ENCODE measurements at places on chromosomes 1 and 21.

DNA sequence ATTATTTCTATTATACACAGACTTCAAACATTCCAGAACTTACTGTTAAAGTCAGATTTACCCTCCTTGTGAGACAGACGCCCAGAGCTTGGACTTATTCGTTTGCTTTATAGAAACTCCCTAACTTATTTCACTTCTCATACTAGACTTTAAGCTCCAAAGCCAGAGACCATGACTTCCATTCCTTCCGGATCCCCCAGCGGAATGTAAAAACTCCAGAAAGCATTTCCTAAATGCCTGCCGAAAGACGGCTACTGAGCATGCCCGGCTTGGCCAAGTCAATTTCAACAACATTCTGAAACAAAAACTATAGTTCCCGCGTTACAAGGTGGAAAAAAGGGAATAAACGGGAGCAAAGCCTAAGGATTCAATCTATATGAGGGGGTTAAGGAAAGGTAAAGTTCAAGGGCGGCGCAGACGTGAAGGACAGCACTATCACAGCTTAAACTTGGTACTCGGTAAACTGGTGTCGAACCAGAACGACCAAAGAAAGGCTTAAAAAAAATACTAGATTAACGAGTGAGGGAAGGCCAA lies 1.1 kb downstream of the USP48 start:
- no peak for DNase-seq

- DNase-seq: no peak
Measured at GRCh38 chr1:230204842-230205241, 137.8 kb downstream of the GALNT2 start.

GRCh38 chr1:28127617-28128257 lies 39.3 kb upstream of the EYA3 start:
- no peak for DNase-seq

DNA sequence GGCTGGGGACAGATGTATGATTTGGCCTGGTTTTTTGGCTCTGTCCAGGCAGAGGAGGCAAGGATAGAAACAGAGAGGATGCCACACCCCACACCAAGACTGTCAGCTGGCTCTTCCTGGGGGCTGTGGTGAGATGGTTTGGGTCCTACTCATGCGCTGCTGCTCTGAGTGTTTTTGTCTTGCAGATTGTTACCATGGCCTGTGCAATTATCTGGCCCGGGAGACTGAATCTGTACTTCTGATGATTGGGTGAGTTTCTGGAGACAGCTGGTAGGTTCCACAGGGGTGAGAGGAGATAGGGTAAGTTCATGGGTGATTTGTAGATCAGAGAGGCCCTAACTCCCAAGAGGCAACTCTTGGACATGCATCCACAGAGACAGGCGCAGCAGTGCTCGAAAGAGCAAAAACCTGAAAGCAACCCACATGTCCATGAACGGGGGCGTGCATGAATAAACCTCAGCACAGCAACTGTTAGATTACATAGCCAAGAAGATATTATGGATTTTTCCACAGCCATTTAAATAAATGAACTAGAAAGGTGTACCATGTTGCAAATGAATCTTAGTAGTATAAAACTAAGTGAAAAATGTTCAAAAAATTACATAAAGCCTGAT lies 17.8 kb downstream of the AADACL4 start:
- no peak for DNase-seq

DNA sequence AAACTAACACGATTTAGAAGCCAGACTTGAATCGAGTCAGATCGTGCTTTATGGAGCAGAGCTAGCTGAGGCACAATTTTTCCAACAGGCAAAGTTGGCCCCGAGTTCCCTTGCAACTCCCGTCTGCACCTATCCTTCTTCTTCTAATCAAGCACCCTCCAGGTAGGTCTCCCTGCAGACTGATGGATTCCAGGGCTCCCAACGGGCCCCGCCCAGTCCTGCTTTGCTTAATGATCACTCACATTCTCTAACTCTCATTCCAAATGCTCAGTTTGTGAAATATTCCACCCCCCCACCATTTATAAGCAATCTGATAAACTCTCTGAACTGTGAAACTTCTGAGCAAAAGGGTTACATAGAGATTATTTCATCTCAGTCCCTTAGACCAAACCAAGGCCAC lies 119.6 kb downstream of the SLC30A10 start:
- DNase-seq: no peak

DNA sequence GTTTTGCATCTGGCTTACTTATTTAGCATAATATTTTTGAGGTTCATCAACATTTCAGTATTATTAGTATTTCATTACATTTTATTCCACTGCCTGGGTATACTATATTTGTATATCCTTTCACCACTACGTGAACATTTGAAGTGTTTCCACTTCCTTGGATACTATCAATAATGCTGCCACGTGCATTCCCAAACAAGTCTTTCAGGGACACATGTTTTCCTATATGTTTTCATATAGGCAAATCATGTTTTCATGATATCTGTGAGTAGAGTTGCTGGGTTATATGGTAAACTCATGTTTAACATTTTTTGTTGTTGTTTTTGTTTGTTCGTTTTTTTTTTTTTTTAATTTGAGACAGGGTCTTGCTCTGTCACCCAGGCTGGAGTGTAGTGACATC lies 380.1 kb downstream of the OMA1 start:
- DNase-seq: no peak

GRCh38 chr1:231165371-231165770 lies 3.5 kb downstream of the TRIM67 start:
- DNase-seq: no peak

GRCh38 chr1:155171836-155172731 lies 1.0 kb downstream of the KRTCAP2 start:
- DNase-seq: no peak

- DNase-seq: no peak
Measured at GRCh38 chr1:77036560-77036959, 169.3 kb downstream of the ST6GALNAC5 start.

DNA sequence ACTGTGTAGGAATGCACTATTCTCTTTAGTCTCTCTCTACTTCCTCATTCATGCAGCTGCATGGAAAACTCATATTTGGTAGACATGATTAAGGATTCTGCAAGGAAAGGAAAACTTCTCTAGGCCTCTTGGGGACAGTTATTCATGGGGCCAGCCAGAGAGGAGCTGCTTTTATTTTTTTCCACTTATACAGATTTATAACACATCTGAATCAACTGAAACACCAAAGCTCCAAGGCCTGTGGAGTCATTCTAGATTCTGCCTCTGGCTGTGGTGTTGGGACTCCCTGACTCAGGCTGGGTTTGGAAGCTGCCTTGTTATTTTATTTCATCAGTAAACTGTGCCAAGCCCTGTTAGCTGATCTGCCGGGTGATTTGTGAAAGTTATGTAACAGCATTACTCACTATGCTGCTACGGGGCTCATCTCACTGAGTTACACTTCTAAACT lies 83.9 kb upstream of the EDEM3 start:
- DNase-seq: no peak

DNA sequence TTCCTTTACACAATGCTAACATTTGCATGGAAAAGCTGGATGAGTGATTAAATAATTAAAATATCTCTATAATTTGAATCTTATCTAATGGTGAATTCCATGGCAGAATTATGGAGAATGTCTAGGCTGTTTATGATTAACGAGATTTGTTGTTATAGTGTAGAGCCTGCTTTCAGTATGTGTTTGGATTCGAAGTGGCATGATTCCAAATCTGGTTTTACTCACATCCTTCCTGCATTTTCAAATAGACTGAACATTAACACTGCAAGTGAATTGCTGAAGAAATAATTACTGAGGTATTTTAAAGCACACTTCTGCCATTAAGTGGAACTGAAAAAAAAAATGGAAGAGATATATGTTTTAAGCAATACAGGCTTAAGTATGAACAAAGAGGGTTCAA lies 5.1 kb upstream of the NEK7 start:
- DNase-seq: no peak

- no peak for DNase-seq
Measured at GRCh38 chr21:25551569-25551968, 55.7 kb downstream of the MRPL39 start.
